Chondrocyte (in vitro differentiated cells): ENCODE measurements at places on chromosomes 7 and 10. TPM values are rescaled to one million over a fixed set of nuclear protein-coding genes. Genes with fewer than 3 reads are reported as not detected.

GRCh38 chr10:110324805-110325280 is 20.1 kb upstream of the SMNDC1 start:
- no peak for DNase-seq

DNA sequence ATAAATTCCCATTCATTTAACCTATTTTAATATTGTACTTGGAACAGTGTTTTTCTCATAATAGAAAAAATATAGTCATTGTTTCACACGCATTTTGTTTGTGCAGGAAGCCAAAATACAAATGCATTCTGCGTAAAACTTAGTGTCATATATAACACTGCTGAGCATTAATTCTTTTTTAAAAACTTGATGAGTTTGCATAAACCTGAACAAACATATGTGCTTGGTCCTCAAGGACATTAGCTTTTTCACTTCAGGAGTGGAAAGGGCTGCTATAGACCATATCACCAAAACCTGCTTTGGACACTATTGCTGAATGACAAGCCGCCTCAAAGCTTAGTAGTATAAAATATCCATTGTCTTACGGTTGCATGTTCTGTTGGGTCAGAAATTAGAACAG is 101.6 kb upstream of the PRR15 start:
- no peak for DNase-seq

DNA sequence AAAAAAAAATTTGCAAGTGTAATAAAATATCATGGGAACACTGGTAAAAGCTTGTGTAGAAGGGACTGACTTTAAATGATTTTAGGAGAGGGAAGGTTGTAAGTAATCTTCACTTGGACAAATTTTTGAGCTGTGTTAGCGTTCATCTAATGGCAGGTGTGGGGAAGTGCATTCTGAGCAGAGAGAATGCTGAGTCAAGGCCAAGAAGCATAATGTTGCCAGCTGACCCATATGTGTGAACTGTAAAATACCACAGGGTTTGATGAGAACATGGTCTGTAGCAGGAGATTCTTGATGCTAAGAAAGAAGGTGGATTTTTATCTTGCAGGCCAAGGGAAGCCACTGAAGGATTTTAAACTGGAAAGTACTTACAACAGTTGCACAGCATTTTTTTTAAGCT is 98.2 kb upstream of the ZNF32 start:
- no peak for DNase-seq

DNA sequence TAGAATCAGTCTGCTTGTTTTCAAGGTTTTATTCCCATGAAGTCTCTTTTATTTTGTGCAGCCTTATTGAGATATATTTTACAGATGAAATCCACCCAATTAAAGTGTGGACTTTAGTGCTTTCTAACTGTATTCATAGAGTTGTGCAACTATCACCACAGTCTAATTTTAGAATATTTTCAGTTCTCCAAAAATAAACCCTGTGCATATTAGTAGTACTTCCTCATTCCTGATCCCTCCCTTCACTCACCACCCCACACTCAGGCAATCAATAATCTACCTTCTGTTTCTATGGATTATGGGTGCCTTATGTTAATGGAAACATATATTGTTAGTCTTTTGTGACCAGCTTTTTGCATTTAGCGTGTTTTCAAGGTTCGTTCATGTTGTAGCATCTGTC is 185.7 kb upstream of the TMEM72 start:
- no peak for DNase-seq

The PNLIPRP2 gene
- not detected in 3 replicates for total RNA-seq
